ENCODE measurements at places on chromosomes 13 and 19. TPM values are rescaled to one million over a fixed set of nuclear protein-coding genes. Genes with fewer than 3 reads are reported as not detected.

- peak; percentile 25 for DNase-seq
These were observed 23.5 kb upstream of the DCLK1 start for GRCh38 chr13:36154567-36155291.

- DNase-seq, result peak; percentile 30
These were observed 150.9 kb downstream of the PDS5B start for GRCh38 chr13:32737111-32737571.

- DNase-seq, result no peak
These were observed 2.9 kb downstream of the MFSD12 start for GRCh38 chr19:3554254-3555083.

GRCh38 chr13:101811284-101811839, 358.9 kb downstream of the ITGBL1 start:
- DNase-seq, result no peak

GRCh38 chr19:16893686-16893989, 4.8 kb downstream of the F2RL3 start:
- DNase-seq, result no peak

GRCh38 chr19:42629191-42629590, 34.5 kb upstream of the CEACAM8 start:
- DNase-seq, result no peak

GRCh38 chr13:51912511-51913225, 50.9 kb downstream of the CCDC70 start:
- no peak for DNase-seq

DNA sequence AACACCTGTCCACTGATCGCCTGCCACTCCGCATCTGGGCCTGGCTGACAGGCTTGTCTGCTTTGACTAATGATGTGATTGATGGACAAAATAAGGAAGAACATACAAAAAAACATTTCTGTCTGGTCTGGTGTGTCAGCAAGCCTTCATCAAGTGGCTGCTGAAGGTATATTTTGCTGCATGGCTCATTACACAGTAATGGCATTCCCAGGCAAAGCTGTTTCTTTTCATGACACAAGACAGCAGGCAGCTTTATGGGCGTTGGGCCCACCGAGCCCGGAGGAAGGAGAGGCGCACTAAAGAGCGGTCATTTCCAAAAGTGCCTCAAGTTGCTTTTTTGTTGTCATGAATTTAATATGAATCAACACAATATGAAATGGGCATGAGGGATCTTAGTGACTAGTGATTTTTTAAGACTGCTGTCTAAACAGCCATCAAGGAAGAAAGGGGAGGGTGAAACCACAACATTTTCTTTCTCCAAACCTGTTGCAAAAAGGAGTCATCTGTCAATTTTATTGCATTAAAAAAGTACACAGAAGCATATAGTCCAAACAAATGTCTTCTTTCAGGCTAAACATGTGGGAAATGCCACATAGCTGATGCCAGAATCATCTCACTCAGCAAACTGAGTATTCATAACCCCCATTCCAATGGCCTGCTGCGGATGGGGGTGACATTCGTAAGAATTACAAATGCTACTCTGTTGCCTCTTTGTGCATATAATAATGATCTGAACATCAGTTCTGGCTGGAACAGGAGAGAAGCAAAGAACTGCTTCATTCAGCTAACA, 476.6 kb downstream of the ZNF536 start:
- no peak for DNase-seq

- DNase-seq, result peak; percentile 23
These were observed 146.4 kb upstream of the SLITRK5 start for GRCh38 chr13:87524775-87525174.

DNA sequence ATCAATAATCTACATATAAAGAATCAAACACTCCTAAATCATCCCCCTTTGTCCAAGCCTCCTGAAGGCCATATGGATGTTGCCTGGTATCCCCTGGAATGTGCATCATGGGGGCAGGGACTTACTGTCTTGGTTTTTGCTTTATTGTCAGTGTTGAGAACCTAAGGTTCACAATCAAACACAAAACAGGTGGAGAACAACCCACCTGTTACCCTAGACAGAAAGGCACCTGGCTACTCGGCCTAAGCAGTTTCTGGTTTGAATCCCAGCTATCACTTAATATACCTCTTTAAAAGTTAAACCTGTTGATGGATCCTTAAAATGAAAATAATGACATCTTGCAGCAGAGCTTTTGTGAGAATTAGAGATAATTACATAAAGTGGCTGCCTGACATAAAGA, 68.9 kb downstream of the DCLK1 start:
- no peak for DNase-seq

GRCh38 chr13:111904701-111905608, 162.0 kb upstream of the SOX1 start:
- DNase-seq, result no peak

GRCh38 chr13:30370146-30370545, 52.1 kb upstream of the UBE2L5 start:
- no peak for DNase-seq

GRCh38 chr19:33285441-33285927, 16.9 kb downstream of the CEBPA start:
- DNase-seq, result no peak

- DNase-seq, result no peak
These were observed 24.9 kb downstream of the NFILZ start for GRCh38 chr19:8655340-8655709.

- DNase-seq, result no peak
These were observed 748.2 kb upstream of the SLITRK5 start for GRCh38 chr13:86922936-86923335.

- DNase-seq, result no peak
These were observed 4.5 kb downstream of the ZNF507 start for GRCh38 chr19:32349724-32350470.

The RHPN2 gene
- 3.8 TPM for polyA plus RNA-seq

The WDR87 gene
- not detected for polyA plus RNA-seq

The LIN37 gene
- 8.5 TPM for polyA plus RNA-seq

The COX7A1 gene
- 42.5 TPM for polyA plus RNA-seq

The ZNF442 gene
- polyA plus RNA-seq, result 0.81 TPM

The ZNF135 gene
- polyA plus RNA-seq, result 6.6 TPM

All from fibroblast of lung (primary cell).